ENCODE measurements at places on chromosomes 4 and X.

- ATAC-seq = no peak
These were observed 9.9 kb upstream of the SMIM10L2A start for GRCh38 chrX:135411893-135412292.

GRCh38 chr4:57102050-57102624, 8.0 kb downstream of the IGFBP7 start:
- ATAC-seq = peak; percentile 74

DNA sequence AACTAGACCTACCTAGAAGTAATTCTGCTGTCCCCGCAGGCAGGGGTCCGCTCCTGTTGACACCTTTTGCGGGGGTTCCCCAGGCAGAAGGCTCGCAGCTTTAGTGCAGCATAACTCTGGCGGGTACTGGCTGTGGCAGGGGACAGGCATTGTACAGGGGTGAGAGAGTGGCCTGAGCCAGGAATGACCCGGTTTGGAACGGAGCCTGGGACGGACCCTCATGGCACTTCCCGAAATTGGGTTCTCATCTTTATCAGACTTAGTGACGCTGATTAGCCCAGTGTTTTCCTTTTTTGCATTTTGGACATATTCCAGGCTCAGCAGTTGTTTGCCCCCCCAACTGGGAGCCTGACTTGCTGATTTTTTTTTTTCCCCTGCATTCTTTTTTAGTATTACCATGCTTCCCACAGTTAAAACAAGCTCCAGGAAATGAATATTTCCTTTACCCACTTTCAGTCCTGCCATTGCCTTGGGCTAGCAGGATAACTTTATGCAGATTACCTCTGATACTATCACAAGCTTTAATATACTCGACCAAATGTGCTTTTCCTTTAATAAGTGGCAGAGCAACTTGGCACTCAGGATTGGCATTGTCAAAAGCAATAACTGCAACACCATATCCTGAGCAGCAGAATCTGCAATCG, 55.8 kb upstream of the WDR1 start:
- no peak for ATAC-seq

DNA sequence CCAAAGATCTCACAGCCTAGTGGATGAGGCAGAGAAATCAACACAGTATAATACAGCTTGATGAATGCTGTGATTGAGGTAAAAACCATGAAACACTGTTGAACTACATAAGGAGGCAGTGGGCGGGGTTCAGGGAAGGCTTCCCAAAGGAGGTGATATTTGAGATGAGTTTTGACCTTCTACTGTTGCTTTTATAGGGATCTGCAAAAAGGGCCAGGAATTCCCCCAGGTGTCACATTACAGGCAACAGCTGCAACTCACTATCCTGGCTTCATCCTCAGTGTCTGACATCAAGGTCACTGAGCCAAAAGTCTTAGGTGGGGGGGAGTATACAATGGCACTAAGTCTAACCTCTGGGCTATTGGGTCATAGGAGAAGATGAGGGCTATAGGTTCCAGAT, 185.7 kb upstream of the NRK start:
- no peak for ATAC-seq

GRCh38 chr4:145907390-145907789, 31.2 kb downstream of the ZNF827 start:
- ATAC-seq = no peak

GRCh38 chr4:76539979-76540378, 105.0 kb downstream of the SHROOM3 start:
- no peak for ATAC-seq

- ATAC-seq = no peak
These were observed 1654.2 kb downstream of the PCDH19 start for GRCh38 chrX:98755912-98756311.

- no peak for ATAC-seq
These were observed 59.9 kb downstream of the SNX25 start for GRCh38 chr4:185269286-185269685.

GRCh38 chr4:8356856-8357255, 83.7 kb downstream of the ACOX3 start:
- no peak for ATAC-seq

- no peak for ATAC-seq
These were observed at the start of gene PAGE5 for GRCh38 chrX:55220119-55220794. TSS of gene PAGE5 (plus strand) at chrX:55220346. CDS start at chrX:55221383, 1,037 bp downstream.

DNA sequence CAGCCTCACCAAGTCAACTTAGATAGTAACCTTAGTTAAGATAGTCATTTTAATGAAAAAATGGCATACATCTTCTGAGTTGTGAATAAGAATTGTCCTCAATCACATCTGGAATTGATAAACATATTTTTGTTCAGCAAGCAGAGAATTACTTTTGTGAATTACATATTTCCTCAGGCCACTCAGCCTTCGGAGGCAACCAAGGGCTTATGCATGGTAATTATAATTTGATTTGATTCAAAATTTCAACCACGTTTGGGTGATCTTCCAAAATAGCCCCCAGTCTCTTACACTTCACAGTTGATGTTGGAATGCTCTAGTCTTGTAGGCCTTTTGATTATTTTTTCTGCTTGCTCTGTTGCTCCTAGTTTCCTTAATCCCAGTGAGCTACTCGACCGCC, 63.4 kb downstream of the GALNTL6 start:
- ATAC-seq = no peak

GRCh38 chr4:108477527-108478108, 142.8 kb upstream of the RPL34 start:
- no peak for ATAC-seq

GRCh38 chrX:70032792-70033191, 16.9 kb downstream of the AWAT2 start:
- ATAC-seq = no peak

GRCh38 chr4:121712001-121712651, 15.3 kb upstream of the ANXA5 start:
- ATAC-seq = peak; percentile 15

- ATAC-seq = no peak
These were observed 13.8 kb downstream of the MPP1 start for GRCh38 chrX:154791467-154791866.

DNA sequence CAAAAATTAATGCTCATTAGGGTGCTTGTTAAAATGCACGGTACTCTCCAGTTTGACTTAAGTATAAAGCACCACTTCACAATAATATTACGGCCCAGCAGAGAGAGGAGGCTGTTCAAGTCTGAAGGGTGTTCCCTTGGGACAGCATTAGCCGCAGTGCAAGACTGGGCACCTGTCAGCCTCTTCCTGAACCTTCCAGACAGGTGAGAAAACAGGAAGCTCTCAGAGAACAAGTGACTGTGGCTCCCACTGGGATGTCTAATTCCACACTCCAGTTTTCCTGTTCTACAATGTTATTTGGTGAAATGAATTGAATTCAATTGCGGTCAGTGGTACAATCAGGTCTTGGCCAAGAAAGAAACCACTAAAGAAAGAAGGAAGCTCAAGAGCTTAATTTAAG, 414.4 kb downstream of the SMARCA1 start:
- no peak for ATAC-seq

DNA sequence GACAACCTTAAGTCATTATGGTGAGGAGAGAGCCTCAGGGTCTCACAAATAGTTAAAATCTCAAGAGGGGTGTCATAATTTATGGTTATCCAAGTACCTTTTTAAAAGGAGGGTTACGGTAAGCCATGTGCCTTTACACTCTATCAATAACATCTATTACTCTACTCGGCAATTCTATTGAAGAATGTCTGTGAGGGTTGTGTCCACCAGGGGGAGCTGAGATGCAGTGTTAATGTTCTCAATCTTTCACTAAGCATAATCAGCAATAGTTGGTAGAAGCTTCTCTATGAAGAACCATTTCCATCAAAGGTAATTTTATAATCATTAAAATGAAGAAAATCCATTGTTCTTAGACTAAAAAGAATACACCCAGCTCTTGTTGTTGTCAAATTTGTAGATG, 457.4 kb downstream of the CENPC start:
- 0 out of 3 replicates have a peak, but pooled peaks have one; percentile 33 for ATAC-seq

DNA sequence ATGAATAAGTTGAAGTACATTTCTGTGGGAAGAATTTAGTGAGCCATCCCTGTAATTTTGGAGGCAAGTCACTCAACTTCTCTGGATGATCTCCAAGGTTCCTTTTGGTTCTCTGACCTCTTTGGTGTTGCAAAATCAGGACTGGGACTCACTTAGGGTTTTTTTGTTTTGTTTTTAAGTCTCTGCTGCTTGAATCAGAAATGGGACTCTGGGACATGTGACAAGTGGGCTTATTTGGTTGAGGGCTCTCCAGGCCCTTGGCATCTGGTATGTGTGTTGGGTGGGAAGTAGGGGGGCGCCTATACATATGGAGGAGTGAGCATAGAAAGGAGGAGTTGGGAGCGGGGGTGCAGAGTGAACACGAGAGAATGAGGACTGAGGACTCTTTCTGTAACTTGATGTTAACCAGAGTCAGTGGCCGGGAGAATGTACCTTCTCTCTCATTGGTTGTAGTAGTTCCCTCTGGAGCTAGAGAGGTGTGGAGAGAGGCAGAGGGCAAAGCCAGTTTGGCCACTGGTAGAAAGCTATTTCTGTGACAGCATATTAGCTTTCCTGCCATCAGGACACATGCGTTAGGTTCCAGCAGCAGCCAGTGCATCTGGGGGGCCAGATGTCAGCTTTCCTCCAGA, 1.9 kb downstream of the ARHGAP10 start:
- ATAC-seq = 0 out of 3 replicates have a peak, but pooled peaks have one; percentile 2

DNA sequence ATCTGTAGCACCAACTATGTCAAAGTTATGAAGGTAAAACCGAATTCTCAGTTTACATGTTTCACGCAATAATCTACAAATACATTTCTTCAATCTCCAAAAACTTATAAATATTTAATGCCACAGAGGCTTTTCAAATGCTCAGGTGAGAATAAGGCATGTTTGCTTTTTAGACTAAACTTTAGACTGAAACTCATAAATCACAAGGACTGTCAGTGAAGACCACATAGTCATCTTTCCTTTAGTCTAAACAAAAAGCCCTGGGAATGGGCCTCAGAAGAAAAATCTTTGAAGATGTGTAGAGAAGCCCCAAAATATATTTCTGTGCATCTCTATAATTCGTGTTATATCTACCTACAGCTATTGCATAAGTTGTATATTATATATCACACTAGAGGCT, 54.5 kb upstream of the DCTD start:
- no peak for ATAC-seq

- ATAC-seq = no peak
These were observed 38.2 kb upstream of the UXT start for GRCh38 chrX:47697181-47697580.

GRCh38 chrX:17082831-17083230, 136.4 kb downstream of the REPS2 start:
- ATAC-seq = peak; percentile 56

DNA sequence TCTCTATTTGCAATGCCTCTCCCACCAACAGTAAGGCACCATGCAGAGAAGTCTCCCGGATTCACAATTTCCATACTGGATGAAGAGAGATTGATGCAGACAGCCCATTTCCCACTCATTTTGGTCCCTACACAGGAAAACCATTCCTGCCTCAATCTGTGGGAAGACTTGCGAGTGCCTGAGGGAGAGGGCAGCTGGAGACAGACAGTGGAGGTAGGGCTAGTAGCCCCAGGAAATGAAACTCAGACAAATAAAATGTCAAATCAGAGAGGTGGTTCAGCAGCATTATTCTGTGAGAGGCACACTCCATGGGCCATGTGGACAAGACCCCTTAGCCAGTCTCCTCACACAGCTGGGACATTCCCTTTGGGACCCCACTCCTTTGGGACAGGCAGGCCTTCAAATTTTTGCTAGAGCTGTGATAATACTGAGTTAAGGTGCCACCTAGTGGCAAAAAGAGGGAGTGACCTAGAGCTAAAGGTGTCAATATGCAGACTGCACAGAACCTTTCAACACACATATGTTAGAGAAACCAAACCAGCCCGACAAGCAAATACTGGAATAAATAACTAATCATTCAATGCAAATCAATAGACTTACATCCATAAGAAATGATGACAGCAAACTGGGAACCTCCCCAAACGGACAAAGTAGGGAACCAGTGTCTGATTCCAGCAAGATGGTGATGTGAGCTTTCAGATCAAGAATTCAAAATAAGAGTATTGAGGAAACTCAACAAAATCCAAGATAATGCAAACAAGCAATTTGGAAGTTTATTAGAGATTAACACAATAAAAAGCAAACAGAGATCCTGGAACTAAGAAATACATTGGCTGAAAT, 1865.3 kb upstream of the AGA start:
- ATAC-seq = peak; percentile 76

GRCh38 chrX:28697732-28698131, 110.5 kb downstream of the IL1RAPL1 start:
- no peak for ATAC-seq

DNA sequence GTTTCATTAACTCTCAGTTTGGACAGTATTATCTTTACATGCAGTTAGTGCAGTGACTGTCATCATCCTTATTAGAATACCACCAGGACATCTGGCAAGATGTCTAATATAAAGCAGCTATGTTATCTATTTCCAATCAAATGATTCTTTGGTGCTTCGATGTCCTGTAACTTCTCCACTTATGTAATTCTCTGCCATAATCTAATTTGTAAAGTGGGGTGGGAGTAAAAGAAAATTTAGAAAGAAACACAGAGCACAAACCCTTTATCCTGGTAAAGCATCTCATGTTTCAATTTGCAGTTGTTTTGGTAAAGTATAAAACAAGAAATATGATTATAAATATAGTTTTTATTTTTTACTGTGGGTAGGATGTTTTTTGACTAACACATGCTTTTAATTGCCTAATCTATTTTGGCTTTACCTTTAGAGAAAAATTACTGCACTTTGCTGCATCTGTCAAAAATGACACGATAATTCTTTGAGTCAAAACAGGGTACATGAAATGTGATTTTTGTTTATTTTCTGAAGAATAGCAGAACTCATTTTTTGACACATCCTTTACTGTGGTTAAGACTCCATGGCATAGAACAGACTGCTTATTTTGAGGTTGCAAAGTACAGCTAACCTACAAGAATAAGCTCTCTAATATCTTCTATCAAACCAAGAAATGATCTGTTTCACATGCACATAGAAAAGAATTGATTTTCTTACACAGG, 382.9 kb downstream of the RPA4 start:
- peak; percentile 85 for ATAC-seq

GRCh38 chr4:48490680-48491513, 845 bp downstream of the ZAR1 start:
- no peak for ATAC-seq

DNA sequence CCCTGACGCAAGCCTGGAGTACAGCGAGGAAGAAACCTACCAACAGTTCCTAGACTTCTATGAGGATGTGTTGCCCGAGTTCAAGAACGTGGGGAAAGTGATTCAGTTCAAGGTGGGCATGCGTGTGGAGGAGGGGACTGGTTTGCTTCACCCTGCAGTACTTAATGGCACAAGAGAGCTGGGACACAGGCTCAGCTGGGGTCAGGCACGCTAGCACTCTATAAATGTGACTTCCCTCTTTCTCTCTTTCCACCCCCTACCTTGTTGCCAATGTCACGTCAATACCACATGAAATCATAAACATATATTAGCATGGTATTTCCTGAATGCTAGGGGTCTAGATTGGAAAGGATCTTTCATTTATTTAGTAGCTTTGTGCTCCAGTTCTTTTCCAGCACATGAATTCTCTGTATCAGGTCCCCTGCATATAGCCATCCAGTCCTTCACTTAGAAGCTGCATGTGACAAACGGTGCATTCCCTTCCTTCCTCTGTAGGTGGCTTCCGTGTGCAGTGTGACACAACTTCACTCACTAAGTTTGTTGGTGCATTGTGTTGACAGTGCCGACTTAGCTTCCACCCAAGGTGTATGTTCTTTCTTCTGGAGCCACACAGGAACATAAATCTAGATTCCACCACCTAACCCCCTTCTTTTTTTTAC, 25.6 kb downstream of the ZRSR2 start:
- ATAC-seq = peak; percentile 88
